Stimulated activated CD4-positive, alpha-beta T cell treated with anti-CD3 and anti-CD28 coated beads, Interleukin-1b, Interleukin-23, amount 100 ng/mL, for 24 hours (primary cell): ENCODE measurements at places on chromosomes 1 and 21.

- no peak for DNase-seq
Observed at GRCh38 chr1:56227886-56228285, 351.5 kb downstream of the PLPP3 start.

DNA sequence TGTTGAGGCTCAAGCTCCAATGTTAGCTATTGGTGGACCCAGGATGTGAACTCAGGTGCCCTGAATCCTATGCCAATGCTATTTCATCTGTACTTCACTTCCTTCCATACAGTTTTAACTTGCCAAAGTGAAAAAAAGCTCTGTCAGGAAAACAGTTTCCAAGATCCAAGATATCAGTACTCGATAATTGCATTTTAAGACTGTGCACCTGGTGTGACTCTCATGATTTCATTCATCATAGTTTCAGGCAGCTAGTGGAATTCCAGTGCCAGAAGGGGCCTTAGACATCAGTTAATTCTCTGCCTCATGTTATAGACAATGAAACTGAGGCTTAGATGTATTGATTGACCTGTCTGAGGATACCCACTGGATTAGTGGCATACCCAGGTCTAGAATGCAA is 26.5 kb upstream of the LEPR start:
- DNase-seq: no peak

DNA sequence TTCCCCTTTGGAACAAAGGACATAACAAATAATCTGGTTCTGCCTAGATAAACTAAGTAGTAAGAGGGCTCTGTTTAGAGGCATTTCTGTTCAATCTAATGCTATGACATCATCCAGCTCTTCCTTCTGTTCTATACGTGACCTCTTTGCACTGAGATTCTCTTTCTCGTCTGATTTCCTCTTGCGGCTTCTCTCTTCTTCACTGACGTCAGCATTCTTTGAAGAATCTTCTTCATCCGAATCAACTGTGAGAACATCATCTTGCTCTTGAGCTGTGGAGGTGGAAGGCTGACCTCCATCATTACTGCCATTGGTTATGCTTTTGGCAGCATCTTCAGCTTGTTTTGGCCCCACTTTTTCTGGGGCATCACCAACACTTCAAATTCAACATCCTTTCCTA is 130.4 kb downstream of the HS2ST1 start:
- no peak for DNase-seq

GRCh38 chr1:37471345-37472231 is 2.8 kb upstream of the ZC3H12A start:
- no peak for DNase-seq

DNA sequence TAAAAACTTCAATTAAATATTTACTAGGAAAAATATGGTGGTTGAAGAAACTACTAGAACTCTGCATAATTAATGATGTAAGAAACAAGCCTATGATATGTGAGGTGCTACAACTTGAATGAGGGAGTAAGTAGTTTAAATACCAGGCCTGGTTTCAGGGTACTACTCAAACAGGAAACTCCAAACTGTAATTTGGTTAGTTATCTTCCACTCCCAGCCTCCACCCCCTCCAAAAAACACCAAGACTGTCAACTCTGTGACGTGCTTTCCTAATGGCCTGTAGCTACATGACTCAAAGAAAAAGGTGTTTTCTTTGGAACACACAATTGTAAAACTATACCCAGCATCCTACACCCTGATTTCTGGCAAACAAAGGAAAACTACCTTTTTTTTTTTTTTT is 55.9 kb upstream of the RCC1 start:
- DNase-seq: no peak

DNA sequence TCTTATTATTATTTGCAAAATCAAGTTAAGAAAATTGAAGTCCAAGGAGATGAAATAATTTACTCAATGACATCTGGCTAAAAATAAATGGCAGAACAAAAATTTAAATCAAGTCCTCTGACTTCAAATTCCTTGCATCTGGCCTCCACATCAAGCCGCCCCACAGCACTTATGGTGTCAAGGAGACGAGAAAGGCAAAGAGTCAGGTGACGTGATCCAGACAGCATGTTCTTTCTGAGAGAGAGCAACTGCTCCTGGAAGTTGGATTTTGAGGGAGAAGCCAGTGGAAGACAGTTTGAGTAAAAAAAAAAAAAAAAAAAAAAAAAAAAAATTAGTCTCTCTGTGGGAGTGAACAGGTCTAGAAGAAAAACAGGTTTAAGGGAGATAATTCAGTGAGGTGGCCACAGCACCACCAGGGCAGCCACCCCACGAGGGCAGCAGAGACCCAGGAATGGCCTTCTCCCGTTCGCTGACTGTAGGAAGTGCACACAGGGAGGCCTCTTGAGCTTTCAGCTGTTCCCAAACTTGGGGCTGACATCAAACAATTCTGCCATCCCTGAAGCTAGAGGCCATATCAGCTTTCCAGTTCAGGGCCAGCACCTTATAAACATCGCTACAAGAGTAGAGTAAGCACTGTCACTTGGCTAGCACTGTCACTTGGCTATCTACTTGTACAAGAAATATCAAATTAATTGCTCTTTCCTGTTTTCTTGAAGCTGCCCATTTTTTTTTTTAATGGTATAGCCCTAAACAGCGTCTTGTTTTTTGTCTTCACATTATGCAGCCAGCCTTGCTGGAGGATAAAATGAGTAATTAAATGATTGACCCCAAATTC is 7.8 kb downstream of the C1orf162 start:
- peak; percentile 32 for DNase-seq

GRCh38 chr1:183230413-183230812 is 44.3 kb downstream of the LAMC2 start:
- DNase-seq: no peak

GRCh38 chr1:6570987-6571386 is 8.8 kb upstream of the ZBTB48 start:
- DNase-seq: no peak

- DNase-seq: no peak
Observed at GRCh38 chr1:171916315-171916771, 75.0 kb downstream of the DNM3 start.

GRCh38 chr1:116943438-116943837 is 33.7 kb downstream of the PTGFRN start:
- no peak for DNase-seq

GRCh38 chr1:59332983-59333382 is 36.1 kb downstream of the FGGY start:
- DNase-seq: no peak

DNA sequence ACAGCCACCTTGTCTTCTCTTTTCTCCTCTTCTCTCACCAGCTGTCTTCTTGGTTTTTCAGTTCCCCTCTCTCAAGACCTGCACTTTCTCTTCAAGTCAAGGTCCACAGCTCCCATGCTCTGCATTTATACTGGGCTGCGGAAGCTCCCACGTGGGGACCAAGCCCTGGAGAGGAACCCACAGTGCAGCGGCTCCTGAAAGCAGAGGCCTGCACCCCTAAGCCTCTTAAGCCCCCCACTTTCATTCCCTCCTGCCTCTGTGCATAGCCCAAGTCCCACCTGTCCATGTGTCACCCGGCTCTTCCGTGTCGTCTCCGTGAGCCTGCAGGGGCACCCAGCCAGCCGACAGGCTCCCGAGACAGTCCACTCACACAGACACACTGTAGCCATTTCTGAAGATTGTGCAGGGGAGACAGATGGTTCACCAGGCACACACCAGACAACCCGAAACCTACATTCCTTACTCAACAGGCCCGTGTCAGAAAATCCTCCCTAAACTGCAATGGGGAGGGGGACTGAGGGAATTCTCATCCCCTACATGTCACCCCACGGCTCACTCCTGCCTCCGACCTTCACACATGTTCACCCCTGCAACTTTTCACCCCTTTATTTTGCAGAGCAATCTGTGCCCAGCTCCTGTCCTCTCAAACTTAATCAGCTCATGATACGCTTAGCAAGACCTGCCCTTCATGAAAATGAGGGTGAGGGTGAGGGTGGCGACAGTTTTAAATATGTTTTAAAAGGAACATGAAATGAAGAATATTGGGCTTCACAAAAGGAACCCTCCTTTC is 6.3 kb downstream of the MX2 start:
- no peak for DNase-seq

DNA sequence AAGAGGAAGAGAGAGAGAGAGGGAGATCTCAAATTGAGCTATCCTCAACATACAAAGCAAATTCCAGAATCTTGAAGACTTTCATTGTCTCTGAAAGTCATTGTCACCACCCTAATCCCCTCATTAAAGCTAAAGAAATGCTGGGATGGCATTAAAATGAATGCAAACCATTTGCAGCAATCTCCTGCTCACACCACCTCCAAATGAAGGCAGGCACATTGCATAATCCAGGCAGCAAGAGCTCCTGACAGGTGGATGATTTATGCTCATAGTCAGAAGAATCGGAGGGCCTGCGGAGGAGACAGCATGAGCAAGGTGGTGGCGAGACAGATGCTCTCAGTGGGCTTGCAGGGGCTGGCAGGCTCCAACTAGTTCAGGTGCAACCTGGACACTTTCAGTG is 90.2 kb downstream of the ESRRG start:
- DNase-seq: no peak

DNA sequence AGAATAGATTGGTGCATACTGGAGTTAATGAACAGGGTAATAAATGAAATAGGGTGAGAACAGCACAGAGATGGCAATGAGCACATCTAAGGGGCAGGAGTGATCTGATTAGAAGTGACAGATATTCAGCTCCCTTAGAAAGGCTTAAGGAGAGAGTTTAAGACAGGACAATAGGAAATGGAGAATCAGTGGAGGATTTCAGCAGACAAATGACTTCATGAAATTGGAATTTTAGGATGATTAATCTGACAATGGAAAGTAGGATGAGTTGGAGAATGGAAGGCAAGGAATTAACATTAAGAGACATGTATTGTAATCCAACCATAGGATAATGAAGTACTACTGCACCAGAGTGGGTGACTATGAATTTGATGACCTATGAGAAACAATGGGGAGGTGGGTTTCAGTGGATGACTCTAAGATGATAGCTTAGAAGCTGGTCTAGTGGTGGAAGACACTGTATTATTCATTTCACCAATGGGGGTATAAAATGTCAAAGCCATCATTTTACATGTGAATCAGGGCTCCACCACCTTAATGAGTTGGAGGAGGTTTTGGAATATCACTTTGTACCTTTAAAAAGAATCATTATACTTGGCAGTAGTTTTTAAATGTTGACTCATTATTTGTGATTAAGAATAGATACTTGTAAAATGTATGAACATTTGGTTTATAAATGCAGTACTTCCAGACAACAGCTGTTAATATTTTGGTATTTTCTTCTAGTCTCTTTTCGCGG is 139.1 kb downstream of the PLA2G4A start:
- no peak for DNase-seq
